ENCODE measurements at places on chromosomes 7 and 10. TPM values are rescaled to one million over a fixed set of nuclear protein-coding genes. Genes with fewer than 3 reads are reported as not detected.

The HACD1 gene
- 85.3 TPM for total RNA-seq

The VPS37D gene
- total RNA-seq: 1.6 TPM

The TLL2 gene
- 0.14 TPM for total RNA-seq

The PRSS37 gene
- total RNA-seq: not detected

The LBX1 gene
- total RNA-seq: not detected

The TUBAL3 gene
- not detected for total RNA-seq

The LHFPL3 gene
- total RNA-seq: 0.55 TPM

The KAZALD1 gene
- total RNA-seq: 3.3 TPM

The UCMA gene
- total RNA-seq: not detected

DNA sequence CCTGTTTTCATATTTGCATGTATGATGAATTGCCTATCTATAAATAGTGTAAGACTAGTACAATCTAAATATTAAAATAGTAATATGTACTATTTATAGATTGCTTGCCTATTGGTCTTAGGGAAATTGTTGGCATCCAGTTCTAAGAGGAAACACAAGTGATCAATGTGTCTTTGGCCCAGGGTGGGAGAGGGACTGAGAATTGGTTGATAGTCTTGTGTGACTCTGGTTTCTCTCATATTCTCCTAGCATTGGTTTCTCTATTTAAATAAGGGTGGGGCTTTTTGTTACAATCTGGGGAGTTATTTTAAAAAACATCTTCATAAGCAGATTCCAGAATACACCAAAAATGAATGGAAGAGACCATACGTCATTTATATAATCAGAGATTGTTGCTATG lies 250.1 kb downstream of the EXOC4 start:
- H3K36me3 ChIP-seq: no peaks in the 10 kb centered on the region
- no peak overlapping the region for H3K27ac ChIP-seq
- no peak overlapping the region for H3K4me3 ChIP-seq
- no peaks in the 10 kb centered on the region for H3K27me3 ChIP-seq

GRCh38 chr10:898141-898540 lies 33.4 kb downstream of the LARP4B start:
- H3K27ac ChIP-seq: no peak overlapping the region
- H3K4me1 ChIP-seq: peaks cover 17% of the 10 kb centered on the region
- H3K36me3 ChIP-seq: no peaks in the 10 kb centered on the region
- no peak overlapping the region for H3K4me3 ChIP-seq
- H3K27me3 ChIP-seq: no peaks in the 10 kb centered on the region
- DNase-seq: no peak

- H3K27ac ChIP-seq: no peak overlapping the region
- no peak for DNase-seq
- H3K36me3 ChIP-seq: no peaks in the 10 kb centered on the region
- no peaks in the 10 kb centered on the region for H3K4me1 ChIP-seq
- H3K4me3 ChIP-seq: no peak overlapping the region
Observed at GRCh38 chr7:150986099-150986512, 4.7 kb upstream of the NOS3 start.

DNA sequence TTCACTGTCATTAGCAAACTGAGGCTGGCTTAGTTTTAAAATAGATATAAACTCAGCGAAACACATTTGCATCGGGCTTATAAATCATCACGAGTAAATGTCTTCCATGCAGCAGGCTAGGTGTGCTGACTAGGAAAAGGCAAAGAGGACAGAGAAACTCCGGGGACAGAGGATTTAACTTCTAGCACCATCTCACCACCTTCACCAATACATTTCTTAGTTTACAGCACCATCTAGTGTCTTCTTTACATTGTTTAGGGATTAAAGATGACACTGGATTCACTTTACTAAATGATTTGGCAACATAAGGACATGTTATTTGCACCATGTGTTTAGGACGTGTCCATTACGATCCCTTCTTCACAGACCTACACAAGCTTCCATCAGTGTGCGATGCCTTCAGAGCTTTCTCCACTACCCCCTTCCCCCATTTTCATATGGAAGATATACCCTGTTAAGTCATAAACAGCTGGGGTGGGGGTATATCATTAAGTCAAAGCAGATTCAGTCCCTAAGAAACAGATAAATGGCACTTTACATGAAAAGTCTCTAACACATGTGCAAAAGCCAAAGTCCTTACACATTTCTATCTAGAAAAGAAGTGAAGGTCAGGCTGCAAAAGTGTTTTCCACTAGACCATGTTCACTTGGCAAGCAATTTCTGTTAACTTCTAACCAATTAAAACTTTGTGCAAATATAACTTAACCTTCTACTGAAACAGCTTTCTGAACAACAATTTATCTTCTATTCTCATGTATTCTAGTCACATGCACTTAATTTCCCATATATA lies 103.3 kb downstream of the GRB10 start:
- peak overlapping the region; percentile 87 for H3K27ac ChIP-seq
- no peak overlapping the region for H3K4me3 ChIP-seq
- H3K4me1 ChIP-seq: peaks cover 83% of the 10 kb centered on the region
- no peak for DNase-seq

DNA sequence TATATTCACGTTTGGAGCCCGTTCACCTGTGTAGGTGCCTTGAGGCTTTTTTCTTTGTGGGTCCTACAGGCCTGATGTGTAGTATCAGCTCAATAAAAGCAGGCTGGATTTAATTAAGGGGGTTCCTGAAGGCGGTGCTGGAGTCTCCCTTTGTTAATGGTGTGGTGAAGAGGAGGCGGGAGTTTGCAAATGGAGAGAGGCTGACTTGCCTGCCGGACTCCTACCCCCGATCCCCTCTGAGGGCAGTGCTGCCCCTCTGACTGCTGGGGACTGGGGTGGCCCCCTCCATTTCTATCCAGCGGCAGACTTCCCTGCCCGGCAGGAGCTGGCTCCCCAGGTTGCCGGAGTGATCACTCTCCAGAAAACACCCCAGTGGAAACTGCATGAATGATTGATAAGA lies 45.1 kb downstream of the ZMIZ1 start:
- no peak for DNase-seq
- peaks cover 82% of the 10 kb centered on the region for H3K4me1 ChIP-seq
- peak overlapping the region; percentile 88 for H3K27ac ChIP-seq
- H3K4me3 ChIP-seq: no peak overlapping the region
- H3K27me3 ChIP-seq: no peaks in the 10 kb centered on the region

- no peak overlapping the region for H3K4me3 ChIP-seq
- no peak for DNase-seq
- H3K4me1 ChIP-seq: no peaks in the 10 kb centered on the region
- no peaks in the 10 kb centered on the region for H3K36me3 ChIP-seq
Observed at GRCh38 chr7:37765872-37766525, 82.4 kb upstream of the NME8 start.

DNA sequence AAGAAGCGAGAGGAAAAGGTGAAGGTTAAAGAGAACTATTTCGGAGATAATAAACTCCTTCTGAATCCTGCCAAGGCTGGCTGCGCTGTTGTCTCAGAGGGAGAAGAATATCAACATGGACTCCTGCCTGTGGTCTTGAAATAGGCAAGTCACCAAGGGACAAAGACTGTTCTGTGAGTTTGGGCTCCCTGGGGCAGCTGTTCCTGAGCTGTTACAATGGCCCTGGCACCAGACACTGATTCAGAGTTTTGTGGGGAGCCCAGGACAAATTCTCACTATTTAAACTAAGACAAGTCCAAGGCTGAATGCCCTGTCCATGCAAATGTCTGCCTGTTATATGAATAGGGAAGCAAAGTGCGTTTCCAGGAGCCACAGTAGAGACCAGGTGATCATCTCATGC lies 81.4 kb downstream of the PRPF18 start:
- no peak overlapping the region for H3K27ac ChIP-seq
- no peaks in the 10 kb centered on the region for H3K27me3 ChIP-seq
- peak; percentile 37 for DNase-seq
- no peak overlapping the region for H3K4me3 ChIP-seq
- peaks cover 5% of the 10 kb centered on the region for H3K4me1 ChIP-seq
- H3K36me3 ChIP-seq: peaks cover 94% of the 10 kb centered on the region

DNA sequence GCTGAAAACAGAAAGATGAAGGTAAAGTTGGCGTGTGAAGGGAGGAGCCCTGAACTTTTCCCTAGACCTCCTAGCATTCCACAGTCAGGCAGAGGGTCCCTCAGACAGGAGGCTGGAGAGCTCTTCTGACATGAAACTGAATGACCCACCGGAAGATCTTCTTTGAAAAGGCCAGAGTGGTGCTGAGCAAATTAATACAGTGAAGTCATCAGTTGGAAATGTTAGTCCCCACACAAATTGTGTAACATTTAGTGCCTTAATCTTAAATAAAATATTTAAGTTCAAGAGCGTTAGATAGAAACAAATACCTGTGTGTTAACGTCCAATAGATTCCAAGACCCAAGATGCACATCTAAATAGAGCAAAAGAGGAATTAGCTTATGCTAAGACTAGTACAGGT lies 49.0 kb upstream of the WNT16 start:
- H3K4me1 ChIP-seq: peaks cover 8% of the 10 kb centered on the region
- H3K27me3 ChIP-seq: no peaks in the 10 kb centered on the region
- H3K4me3 ChIP-seq: no peak overlapping the region

GRCh38 chr7:35729061-35729783 lies 34.3 kb upstream of the HERPUD2 start:
- no peaks in the 10 kb centered on the region for H3K27me3 ChIP-seq
- no peak overlapping the region for H3K4me3 ChIP-seq
- peaks cover 49% of the 10 kb centered on the region for H3K4me1 ChIP-seq

GRCh38 chr10:5634918-5635317 lies 31.5 kb downstream of the ASB13 start:
- H3K27ac ChIP-seq: no peak overlapping the region
- peaks cover 3% of the 10 kb centered on the region for H3K36me3 ChIP-seq
- peaks cover 4% of the 10 kb centered on the region for H3K4me1 ChIP-seq
- DNase-seq: no peak
- H3K4me3 ChIP-seq: no peak overlapping the region
- H3K27me3 ChIP-seq: no peaks in the 10 kb centered on the region

All from sigmoid colon (tissue), 7 donors.